ENCODE measurements at places on chromosomes 1 and 21.

DNA sequence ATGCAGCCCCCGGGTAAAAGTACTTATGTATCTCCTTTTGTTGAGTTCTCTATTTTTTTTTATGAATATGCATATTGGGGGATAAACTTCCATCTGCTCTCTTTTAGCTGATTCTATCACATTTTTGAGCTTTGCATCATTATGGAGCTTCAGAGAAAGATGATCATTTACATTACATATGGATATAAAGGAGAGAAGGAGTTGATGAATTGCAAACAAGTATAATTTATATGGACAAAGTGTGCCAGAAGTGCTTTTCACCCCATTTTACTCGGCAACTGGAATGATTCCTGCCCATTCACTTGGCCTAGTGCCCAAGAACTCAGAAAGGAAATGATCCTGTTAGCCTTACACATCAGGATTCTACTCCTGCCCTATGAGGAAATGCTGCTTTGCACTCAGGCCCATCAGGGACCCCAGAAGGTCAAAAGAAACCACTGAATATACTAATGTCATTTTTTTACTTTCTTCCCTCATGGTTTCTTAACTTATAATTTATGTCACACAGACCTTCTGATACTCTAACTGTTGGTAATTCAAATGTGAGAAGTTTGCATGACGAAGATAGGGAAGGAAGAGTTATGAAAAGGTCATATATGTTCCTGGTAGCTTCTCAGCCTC lies 65.6 kb downstream of the SAMSN1 start:
- no peak for DNase-seq

DNA sequence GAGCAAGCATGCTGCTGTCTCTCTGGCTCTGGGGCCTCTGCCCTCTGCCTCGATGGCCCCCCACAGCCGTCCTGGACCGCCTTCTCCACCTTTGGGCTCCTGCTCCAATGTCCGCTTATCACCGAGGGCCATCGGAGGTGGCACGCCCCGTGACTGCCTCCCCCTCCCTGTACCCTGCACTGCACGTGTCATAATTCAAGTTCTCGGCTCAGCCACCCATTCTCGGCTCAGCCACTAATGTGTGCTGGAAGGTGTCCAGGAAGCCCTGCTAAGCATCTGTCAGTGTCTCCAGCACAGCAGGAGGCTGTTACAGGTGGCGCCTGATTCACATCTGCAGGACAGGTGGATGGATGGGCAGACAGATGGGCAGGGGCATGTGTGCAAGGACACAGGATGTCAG lies 45.5 kb downstream of the TP73 start:
- no peak for DNase-seq

DNA sequence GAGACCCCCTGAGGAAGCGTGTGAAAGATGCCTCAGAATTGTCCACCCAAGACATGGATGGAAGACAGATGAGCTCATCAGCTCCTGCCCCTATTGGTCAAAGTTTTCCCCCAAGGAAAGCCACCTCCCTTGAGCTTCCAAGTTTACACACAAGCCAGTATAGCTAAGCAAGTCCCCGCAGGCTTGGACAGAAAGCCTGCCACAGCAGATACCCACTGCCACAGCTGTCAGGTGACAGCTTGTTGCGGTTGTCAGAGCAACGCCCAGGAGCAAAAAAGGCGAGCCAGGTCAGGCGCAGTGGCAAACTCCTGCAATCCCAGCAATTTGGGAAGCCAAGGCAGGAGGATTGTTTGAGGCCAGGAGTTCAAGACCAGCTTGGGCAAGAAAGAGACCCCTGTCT lies 60.9 kb upstream of the IFNAR2 start:
- no peak for DNase-seq

GRCh38 chr1:12184008-12184681 lies 17.4 kb downstream of the TNFRSF1B start:
- no peak for DNase-seq

DNA sequence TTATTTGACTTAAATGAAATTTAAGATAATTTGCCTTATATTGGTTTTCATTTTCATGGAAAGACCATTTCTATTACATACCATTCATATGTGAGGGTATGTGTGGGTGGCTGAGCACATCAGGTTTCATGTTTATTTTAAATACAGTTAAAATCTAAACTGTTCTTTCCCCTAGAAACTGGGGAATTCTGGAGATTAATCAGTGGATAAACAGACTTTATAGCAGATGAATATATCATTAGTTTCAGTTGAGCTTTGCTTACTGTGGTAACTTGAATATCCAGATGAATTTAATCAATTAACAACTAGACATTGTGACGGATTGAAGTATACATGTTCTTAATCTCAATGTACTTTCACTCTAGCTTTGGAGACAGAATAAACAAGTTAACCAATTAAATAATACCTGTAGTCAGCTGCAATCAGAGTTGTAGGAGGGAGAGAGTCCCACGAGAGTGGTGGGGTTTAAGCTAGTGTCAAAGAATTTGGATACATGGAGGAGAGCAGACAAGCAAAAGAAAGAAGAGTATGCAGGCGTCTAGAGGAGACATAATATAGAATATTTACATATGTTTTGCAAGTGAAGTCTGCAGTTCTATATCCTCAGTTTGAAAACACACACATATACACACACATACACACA lies 97.6 kb downstream of the PDE4B start:
- no peak for DNase-seq

DNA sequence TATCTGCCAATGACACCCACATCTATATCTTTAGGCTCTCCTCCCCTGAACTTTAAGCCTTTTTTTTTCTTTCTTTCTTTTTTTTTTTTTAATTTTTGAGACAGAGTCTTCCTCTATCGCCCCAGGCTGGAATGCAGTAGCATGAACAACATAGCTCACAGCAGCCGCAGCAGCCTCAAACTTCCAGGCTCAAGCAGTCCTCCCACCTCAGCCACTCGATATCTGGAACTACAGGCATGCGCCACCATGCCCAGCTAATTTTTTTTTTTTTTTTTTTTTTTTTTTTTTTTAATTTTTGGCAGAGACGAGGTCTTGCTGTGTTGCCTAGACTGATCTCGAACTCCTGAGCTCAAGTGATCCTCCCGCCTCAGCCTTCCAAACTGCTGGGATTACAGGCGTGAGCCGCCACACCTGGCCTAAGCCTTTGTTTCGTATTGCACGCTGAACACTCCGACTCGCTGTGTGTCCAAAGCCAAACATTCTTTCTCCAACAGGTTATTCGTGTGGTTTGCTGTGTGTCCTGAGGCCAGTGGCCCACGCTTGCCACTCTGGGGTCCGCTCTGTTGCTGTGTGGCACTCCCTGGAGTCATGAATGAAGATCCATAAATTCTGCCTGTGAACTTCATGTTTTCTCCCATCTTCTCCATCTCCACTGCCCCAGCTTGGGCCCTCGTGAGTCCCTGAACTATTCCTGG lies 119.4 kb downstream of the CAMTA1 start:
- no peak for DNase-seq

DNA sequence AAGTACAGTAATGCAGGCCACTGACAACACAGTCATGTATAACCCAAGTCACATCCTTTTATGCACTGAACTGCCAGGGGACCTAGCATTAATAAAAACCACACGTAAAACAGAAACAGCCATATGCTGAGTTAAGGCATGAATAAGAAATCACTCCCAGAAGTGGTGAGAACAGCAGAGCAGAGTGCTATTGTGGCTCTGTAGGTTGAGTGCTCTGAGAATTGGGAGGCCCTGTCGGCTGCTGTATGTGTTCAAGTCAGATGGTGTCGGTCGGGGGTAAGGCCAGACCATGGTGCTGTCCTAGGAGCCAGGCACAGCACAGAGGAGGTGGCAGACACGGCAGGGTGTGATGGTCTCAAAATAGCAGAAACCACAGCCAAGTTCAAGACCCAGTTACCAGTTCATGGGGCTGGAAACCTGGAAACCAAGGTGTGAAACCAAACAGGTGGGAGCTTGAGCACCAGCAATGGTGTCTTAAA lies 126.6 kb upstream of the COA6 start:
- no peak for DNase-seq

DNA sequence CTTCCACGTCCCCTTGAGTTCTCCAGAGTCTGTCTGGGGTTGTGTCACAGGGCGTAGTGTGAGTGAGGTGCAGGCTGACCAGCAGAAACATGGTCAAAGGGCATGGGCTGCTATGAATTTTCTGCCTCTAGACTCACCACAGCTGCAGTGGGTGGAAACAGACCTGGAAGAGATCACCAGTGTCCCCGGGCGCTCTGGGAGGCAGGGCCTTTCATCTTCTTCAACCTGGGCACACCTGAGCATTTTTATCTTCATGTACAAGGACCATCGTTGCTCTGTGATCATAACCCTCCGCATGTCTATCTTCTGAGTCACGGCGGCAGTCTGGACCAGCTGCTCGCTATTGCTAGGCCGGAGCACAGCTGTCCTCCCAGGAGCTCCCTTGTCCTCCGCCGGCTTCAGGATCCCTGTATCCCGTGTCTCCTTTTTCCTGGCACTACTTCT lies 29.6 kb downstream of the DEGS1 start:
- no peak for DNase-seq

- DNase-seq = no peak
Measured at GRCh38 chr1:229945795-229946194, 121.2 kb upstream of the GALNT2 start.

- no peak for DNase-seq
Measured at GRCh38 chr1:30599721-30600120, 123.7 kb downstream of the MATN1 start.

DNA sequence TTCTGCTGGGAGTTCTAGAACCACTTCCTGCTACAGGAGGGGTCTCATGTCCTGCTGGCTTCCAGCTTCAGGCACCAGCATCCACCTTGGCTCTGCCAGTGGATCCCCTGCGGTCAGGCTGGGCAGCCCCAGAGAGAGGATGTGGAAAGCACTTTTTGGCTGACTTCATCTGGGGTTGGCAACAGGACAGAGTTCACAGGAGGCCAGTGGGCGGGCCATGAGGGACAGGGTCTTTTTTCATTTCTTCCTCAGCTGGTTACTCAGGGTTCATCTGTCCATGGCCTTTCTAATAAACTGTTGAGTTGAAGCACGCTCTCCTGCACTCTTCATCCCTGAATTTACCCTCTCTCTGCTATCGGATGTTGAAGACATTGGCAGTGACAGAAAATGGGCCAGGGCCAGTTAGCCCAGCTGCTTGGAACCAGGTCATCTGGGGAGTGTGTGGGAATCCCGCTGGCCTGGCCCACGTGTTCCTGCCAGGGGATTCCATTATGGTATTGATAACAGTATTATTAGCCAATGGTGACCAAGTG lies 45.2 kb downstream of the RPS6KA1 start:
- no peak for DNase-seq

- no peak for DNase-seq
Measured at GRCh38 chr1:212341090-212341489, 55.9 kb downstream of the PPP2R5A start.

- no peak for DNase-seq
Measured at GRCh38 chr1:171902527-171902926, 61.2 kb downstream of the DNM3 start.

DNA sequence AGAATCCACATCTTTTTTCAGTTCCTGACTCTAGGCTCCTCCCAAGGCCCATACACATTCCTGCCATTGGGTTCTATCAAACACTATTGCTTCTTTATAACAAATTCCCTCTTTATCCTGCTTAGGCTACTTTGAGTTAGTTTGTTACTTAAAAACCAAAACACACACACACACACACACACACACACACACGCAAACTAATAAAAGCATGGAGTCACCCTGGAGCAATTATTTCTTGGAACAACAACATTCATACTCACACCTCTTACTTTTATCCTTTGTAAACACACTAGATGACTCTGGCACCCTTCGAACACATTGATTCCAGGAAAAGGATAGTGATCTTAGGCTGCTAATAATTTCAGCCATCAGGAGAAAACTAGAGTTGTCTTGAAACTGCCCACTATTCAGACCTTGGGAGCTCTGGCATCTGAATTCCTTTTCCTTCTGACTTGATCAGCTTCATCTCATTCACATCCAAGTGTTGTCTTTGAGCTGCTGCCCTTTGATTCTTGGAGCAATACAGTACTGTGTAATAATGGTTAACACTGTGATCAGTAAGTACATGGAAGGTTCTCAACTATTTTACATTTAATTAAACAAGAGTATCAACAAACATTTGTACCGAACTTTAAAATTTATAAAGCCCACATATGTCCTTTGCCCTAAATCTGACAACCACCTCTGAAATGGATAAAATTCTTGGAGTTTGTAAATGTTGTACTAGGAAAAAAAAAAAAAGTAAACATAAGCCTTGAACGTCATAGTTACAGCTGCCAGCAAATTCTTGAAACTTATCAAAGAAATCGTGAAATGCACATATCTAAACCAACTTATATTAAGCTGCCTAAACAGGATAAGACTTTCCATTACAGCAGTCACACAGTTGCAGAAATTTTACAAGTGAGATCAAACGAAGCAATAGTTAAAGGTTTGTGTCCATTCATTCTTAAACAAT lies 2.8 kb upstream of the SEC22B start:
- no peak for DNase-seq

DNA sequence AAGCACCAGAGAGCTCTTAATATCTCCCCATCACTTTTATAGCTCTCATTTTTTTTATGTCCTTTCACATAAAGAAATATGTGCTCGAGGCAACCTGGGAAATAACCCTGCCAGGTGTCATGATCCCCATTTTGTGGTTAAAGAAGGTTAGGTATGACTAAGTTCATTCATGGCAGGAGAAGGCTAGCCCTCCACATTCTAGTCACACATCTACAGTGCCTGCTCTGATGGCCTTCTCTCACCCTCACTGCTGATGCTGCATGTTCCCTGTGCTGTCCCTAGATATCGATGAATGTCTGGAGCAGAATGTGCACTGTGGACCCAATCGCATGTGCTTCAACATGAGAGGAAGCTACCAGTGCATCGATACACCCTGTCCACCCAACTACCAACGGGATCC lies 187.5 kb downstream of the TPR start:
- DNase-seq = no peak

GRCh38 chr1:155083865-155084721 lies 5.5 kb downstream of the EFNA3 start:
- no peak for DNase-seq

GRCh38 chr1:184433956-184434502 lies 47.2 kb downstream of the C1orf21 start:
- no peak for DNase-seq

- no peak for DNase-seq
Measured at GRCh38 chr1:223204424-223204823, 61.4 kb upstream of the TLR5 start.

- no peak for DNase-seq
Measured at GRCh38 chr1:21280482-21280881, 9.8 kb downstream of the ECE1 start.

DNA sequence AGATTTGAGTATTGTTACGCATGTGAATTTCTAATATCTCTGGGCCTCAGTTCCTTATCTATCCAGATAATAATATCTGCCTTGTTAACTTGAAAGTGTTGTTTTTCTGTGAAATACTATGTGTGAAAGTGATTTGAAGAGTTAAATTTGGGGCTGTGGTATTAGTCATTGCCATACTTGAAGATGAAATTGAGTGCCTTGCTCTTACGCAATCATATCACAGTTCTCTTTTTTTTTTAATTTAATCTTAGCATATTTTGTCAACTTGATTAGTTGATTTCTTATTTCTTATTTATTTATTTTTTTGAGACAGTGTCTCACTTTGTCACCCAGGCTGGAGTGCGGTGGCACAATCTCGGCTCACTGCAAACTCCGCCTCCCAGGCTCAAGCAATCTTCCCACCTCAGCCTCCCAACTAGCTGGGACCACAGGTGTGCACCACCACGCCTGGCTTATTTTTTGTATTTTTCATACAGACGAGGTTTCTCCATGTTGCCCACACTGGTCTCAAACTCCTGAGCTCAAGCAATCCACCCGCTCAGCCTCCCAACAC lies 31.0 kb downstream of the AGO4 start:
- no peak for DNase-seq
